ENCODE measurements at places on chromosomes 13 and 19.

- DNase-seq = peak; percentile 77
Observed at GRCh38 chr13:24228852-24229458, 68.4 kb downstream of the SPATA13 start.

DNA sequence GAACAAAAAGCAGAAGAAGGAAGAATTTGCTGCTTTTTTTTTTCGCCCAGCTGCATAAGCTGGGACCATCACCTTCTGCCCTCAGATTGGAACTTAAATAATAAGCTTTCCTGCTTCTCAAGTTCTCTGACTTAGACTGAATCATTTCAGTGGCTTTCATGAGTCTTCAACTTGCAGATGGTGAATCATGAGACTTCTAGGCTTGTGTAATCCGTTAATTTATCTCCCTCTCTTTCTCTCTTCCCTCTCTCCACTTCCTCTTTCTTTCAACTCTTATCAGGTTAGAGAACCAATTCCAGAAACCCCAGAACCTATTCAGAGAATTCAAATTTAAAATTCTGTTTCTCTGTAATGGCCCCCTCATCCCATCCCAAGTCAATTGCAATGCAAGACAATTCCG, 1153.7 kb downstream of the PCDH9 start:
- peak; percentile 1 for DNase-seq

DNA sequence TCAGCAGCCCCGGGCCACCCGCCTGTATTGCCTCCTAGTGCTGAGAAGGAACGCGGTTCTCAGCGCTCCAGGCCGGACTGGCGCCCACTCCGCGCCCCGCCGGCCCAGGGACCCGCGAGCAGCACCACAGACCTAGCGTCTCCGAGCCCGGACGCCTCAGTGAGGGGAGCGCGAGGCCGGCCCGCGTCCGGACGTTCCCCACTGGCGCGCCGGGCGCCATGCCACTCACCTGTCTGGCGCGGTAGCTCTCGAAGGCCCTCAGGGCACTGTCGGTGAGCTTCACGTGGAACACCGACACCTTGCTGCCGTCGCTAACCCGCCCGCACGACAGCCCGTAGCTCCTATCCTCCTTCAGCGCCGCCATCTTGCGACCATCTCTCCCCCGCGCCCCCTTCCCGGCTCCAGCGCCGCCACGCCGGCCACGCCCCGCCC, at the start of gene ELL:
Gene ELL, minus strand, starts transcription at position 379 of the 432 bp plus-strand sequence. Its CDS starts 15 bp downstream, at position 364.
- DNase-seq = no peak

- no peak for DNase-seq
Observed at GRCh38 chr19:27775395-27775794, 1437.6 kb downstream of the UQCRFS1 start.

GRCh38 chr19:24048261-24048660, 38.7 kb upstream of the ZNF254 start:
- no peak for DNase-seq

DNA sequence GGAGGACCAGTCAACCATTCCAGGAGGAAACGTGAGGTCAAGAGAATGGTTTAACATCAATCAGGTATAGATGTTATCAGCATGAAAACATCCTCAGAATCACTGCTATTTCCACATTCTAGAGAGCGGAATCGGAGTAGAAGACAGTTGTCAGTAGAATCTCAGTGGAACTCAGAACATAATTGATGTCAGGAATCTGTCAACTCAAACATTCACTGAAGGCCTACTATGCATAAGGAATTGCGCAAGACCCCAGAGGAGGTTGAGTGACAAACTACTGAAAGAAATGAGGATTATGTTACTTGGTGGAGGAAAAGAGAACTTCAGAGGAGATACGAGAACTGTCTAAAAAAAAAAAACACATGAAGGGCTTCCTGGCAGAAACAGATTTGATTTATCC, 97.8 kb downstream of the LHFPL6 start:
- no peak for DNase-seq

DNA sequence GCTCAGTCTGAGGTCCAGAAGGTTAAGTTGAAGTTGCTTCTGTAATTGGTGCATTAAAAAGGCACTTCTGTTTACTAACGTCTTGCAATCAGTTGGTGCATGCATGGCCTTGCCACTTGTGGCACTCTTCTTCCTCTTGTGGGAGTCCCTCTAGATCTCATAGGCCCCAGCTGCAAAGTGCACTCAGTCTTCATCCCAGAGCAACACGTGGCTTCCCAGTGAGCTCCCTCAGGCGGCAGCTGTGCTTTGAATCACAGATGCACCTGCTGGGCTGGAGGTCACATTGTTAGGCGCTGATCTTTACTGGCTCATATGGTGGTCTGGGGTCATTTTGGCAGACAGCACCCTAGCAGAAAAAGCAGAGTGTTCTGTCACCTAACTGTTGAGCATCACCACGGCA, 215.7 kb downstream of the ZNF536 start:
- DNase-seq = no peak

- no peak for DNase-seq
Observed at GRCh38 chr19:35142606-35143230, 337 bp upstream of the FXYD7 start.

DNA sequence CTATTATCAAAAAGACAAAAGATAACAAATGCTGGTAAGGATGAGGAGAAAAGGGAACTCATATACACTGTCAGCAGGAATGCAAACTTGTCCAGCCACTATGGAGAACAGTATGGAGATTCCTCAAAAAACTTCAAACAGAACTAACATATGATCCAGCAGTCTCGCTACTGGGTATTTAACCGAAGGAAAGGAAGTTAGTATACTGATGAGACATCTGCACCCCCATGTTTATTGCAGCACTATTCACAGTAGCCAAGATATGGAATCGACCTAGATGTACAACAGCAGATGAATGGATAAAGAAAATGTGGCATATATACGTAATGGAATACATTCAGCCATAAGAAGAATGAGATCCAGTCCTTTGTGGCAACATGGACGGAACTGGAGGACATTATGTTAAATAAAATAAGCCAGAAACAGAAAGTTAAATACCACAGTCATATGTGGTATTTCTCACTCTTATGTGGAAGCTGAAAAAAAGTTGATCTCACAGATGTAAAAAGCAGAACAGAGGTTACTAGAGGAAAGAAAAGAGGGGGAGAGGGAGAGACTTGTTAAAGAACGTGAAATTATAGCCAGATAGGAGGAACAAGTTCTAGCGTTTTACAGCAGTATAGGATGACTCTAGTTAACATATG, 83.2 kb downstream of the RUBCNL start:
- no peak for DNase-seq

DNA sequence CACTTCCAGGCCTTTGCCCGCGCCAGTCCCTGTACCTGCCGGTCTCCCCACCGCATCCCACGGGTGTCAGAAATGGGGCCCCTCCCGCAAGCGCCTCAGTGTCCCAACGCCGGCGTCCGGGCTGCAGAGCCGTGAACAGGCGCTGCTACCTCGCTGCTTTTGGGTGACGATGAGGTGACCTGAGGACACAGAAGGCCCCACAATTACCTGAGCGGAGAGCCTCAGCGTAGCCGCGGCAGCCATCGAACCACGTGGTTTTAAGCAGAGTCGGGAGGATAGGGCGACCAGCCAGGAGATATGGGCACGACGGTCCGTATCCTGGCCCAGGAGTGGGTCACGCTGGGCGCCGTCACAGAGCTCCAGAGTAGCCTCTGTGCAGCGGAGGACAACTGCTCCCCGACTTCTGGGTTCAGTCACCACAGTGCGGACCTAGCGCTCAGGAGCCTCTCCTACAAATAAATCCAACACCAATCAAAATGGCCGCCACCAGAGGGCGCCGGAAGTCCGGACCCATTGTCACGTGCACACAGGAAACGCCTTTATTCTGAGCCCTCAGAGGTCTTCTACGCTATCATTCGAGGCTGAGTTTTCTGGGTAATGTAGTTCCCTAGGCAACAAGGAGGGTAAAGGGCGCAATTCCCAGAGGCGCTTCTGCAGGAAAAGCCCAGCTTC, at the start of gene ZNF814:
Gene ZNF814, minus strand, starts transcription at position 478 of the 672 bp plus-strand sequence. Its CDS starts 235 bp downstream, at position 243.
- DNase-seq = peak; percentile 79

- no peak for DNase-seq
Observed at GRCh38 chr13:58343076-58343475, 711.5 kb downstream of the PCDH17 start.

GRCh38 chr19:30006207-30006606, 64.2 kb downstream of the URI1 start:
- no peak for DNase-seq

GRCh38 chr19:46624958-46625661, at the start of gene PTGIR:
TSS of gene PTGIR (minus strand) at chr19:46625089. CDS start at chr19:46624225, 864 bp downstream.
- DNase-seq = peak; percentile 88

DNA sequence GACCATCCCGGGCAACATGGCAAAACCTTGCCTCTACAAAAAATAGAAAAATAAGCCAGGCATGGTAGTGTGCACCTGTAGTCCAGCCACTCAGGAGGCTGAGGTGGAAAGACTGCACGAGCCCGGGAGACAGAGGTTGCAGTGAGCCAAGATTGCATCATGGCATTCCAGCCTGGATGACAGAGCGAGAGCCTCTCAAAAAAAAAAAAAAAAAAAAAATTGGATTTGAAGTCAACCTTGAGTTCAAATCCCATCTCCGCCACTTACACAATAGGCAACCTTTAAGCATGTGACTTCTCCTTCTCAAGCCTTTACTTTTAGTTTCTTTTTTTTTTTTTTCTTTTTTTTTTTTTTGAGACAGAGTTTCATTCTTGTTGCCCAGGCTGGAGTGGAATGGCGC, 12.0 kb downstream of the KASH5 start:
- DNase-seq = peak; percentile 29

DNA sequence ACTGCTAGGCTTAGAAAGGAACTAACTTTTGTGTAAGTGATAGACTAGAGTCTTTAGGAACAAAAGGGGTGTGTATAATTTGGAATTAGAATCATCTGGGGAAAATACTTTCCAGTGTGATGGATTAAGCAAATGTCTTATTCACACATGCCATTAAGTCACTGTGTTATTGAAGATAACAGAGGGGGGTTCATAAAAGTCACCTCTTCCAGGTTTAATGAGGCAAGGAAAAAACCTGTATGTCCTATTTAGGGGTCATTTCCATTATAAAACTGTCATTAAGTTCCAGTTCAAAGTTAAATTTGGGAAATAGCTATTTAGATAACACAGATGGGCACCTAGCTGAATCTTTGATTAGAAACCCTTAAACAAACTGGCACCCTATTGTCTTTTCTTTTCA, 505.0 kb upstream of the GPC6 start:
- no peak for DNase-seq

DNA sequence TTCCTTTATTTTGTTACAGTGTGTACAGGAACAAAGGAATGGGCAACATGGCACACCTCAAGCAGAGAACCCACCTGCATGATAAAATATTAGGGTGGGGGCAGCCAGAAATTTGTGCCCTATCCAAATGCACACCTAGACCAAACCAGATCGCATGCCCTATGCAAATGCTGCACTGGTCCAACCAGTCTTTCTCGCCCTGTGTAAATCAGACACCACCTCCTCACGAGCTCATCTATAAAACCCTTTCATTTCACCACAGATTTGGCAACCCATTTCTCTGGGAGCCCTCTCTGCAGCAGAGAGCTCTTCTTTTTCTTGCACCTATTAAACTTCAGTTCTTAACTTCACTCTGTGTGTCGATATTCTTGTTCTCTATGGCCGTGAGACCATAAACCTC, 1559.2 kb downstream of the SLITRK1 start:
- DNase-seq = no peak

DNA sequence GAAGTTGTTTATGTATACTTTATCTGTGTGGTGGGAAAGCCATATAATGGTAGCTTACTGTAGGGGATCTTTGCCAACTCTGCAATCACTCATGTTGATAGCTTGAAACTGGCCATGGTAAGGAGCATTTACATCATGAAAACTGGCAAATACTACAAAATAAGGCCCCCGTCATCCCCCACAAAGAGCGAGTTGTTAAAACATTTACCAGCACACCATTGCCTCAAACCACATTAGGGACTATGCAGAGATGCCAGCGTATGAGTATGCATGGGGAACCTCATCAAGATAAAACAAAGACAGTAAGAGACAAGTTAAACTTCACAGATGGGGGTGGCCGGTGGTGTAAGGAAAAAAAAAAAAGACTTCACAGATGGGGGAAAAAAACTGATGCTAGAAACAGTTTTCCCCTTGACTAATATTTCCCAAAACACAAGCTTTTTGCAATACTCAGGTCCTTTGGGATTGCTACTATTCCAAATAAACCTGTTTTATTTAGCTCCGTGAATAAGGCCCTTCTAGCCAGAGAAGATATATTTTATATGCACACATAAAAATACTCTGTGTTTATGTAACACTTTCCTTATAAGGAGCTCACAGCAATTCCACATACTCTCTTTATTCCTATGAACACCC, 70.6 kb upstream of the SERP2 start:
- DNase-seq = no peak

- DNase-seq = peak; percentile 12
Observed at GRCh38 chr13:72565893-72566292, 161.5 kb downstream of the MZT1 start.

DNA sequence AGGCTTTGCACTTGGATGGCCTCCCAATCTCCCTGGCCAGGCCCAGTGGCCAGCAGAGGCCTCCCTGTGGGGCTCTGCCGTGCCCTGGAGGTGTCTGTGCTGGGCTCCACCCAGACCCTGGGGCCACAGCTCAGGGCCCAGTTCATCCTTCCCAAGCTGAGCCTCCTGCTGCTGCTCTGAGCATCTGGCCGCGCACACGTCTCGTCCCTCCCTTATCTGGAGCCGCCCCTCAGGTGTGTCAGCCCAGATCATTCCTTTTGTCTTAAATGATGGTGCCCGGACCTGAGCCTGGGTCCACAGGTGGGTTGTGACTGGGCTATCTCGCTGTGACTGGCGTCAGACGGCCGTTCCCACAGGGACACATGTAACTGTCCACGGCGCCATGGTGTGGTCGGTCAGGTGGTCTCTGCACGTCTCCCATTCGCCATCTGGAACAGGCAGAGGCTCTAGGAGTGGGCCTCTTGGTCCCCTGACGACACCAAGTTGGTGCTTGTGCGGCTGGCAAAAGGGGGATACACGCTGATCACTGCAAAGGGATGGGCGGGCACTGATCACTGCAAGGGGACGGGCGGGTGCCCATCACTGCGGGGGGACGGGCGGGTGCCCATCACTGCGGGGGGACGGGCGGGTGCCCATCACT, 14.3 kb upstream of the ZNF554 start:
- no peak for DNase-seq

GRCh38 chr13:30047154-30047874, 196.9 kb upstream of the UBL3 start:
- DNase-seq = no peak

DNA sequence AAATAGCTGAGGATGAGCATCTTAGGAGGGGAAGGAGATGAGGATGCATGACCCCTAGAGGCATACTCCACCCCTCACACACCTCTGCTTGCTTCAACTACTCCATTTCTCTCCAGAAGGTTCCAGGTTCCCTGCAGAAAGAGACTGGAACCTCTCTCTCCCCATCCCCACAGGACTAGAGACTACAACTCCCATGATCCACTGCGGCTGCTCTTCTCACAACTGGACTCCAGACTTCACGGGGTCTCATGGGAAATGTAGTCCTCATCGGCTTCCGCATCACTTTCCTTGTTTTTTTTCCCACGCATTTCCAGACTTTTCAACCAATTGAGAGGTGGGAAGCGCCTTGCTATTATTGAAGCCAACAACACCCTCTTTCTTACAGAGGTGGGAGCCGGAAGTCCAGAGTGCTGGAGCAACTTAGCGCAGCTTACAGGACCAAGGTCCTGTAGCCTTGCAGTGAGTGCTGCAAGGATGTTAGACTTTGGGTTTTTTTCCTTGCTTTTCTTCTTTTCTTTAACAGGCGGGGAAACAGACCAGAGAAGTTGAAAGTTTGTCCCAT, 13.9 kb upstream of the CACNG6 start:
- peak; percentile 80 for DNase-seq

Data from AG10803 (cell line).